T-helper 1 cell treated with Interleukin-12 subunit alpha and Interleukin-12 subunit beta and Interleukin-4 antibody, amounts not matched to agents 30 ng/mL and 1 ng/mL, for 36 hours (primary cell): ENCODE measurements at places on chromosomes 7 and 10. TPM values are rescaled to one million over a fixed set of nuclear protein-coding genes. Genes with fewer than 3 reads are reported as not detected.

The CYP2C19 gene
- total RNA-seq, result not detected in 2 replicates

The CFTR gene
- not detected in 2 replicates for total RNA-seq

The FAM149B1 gene
- total RNA-seq, result 12.4 and 14.7 TPM in 2 replicates

The PRKG1 gene
- total RNA-seq, result not detected in 2 replicates

The SUGCT gene
- total RNA-seq, result 0.54 TPM in 1 of 2 replicates, not detected in the other

The LEP gene
- not detected in 2 replicates for total RNA-seq

The LIPF gene
- total RNA-seq, result not detected in 2 replicates

The CFAP69 gene
- total RNA-seq, result not detected in 2 replicates

The BUD31 gene
- 111 and 118 TPM in 2 replicates for total RNA-seq

The OGA gene
- total RNA-seq, result 151 TPM in 2 replicates

The TMEM273 gene
- total RNA-seq, result 11.1 and 11.2 TPM in 2 replicates

The ITIH5 gene
- total RNA-seq, result not detected in 2 replicates

The OGDHL gene
- total RNA-seq, result 0.12 TPM in 1 of 2 replicates, not detected in the other

The CEP55 gene
- 47.8 and 49.4 TPM in 2 replicates for total RNA-seq

The TMEM176B gene
- not detected in 2 replicates for total RNA-seq

The HSPB1 gene
- total RNA-seq, result 32.3 and 35.0 TPM in 2 replicates

The ATP6V0A4 gene
- 0.25 and 0.66 TPM in 2 replicates for total RNA-seq

The TAC1 gene
- total RNA-seq, result not detected in 2 replicates

The KRIT1 gene
- 37.5 and 52.7 TPM in 2 replicates for total RNA-seq

The SPDYE2B gene
- not detected in 2 replicates for total RNA-seq

The ENKUR gene
- 0.12 and 0.20 TPM in 2 replicates for total RNA-seq

The PIK3AP1 gene
- total RNA-seq, result 6.1 and 6.3 TPM in 2 replicates

The IDI2 gene
- not detected in 2 replicates for total RNA-seq

The ZNF282 gene
- total RNA-seq, result 40.2 and 42.4 TPM in 2 replicates

The STAMBPL1 gene
- total RNA-seq, result 36.5 and 44.3 TPM in 2 replicates

The FAM25A gene
- total RNA-seq, result not detected in 2 replicates

The FEZF1 gene
- not detected in 2 replicates for total RNA-seq

The ANKRD2 gene
- total RNA-seq, result 0.32 TPM in 1 of 2 replicates, not detected in the other

The SLC18A3 gene
- total RNA-seq, result not detected in 2 replicates

The HMX3 gene
- not detected in 2 replicates for total RNA-seq

The ADCYAP1R1 gene
- total RNA-seq, result not detected in 2 replicates

The PRR15 gene
- total RNA-seq, result not detected in 2 replicates

The PNLIPRP2 gene
- total RNA-seq, result not detected in 2 replicates

The RBM28 gene
- total RNA-seq, result 43.8 and 46.3 TPM in 2 replicates

The AKR1C3 gene
- 2.9 and 4.9 TPM in 2 replicates for total RNA-seq

The GRM3 gene
- not detected in 2 replicates for total RNA-seq

The NAT16 gene
- total RNA-seq, result not detected in 2 replicates

The ANXA8 gene
- 0.32 and 0.66 TPM in 2 replicates for total RNA-seq

The PPP1R17 gene
- not detected in 2 replicates for total RNA-seq

The PRSS37 gene
- total RNA-seq, result not detected in 2 replicates

The MGAM2 gene
- total RNA-seq, result not detected in 2 replicates

The NFE2L3 gene
- 69.4 and 71.7 TPM in 2 replicates for total RNA-seq

The CROT gene
- 11.7 and 15.3 TPM in 2 replicates for total RNA-seq

The ZPBP gene
- total RNA-seq, result not detected in 2 replicates

The DOCK4 gene
- total RNA-seq, result 0.27 and 0.44 TPM in 2 replicates
